NCI-H1417 treated with DMSO at 0.1 percent for 48 hours (cell line): ENCODE measurements at places on chromosomes 7 and 10.

DNA sequence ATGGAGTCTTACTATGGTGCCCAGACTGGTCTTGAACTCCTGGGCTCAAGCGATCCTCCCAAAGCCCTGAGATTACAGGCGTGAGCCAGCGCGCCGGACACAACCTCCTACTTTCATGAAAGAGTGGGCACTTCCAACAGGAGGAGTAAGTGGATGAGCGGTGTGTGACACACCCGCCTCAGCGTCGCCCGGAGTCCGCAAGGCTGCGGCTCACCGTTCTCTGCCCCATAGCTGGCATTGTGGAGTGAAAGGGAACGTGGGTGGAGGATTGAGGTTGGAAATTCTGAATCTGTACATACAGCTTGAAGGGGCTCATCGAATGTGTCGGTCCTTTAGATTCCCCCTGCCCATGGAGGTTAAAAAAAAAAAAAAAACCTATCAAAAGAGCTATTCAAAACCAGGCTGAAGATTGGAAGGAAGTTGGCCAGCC, 524 bp upstream of the PRXL2A start:
- DNase-seq, result no peak

GRCh38 chr10:48478469-48478868, 126.4 kb downstream of the ARHGAP22 start:
- DNase-seq, result no peak

DNA sequence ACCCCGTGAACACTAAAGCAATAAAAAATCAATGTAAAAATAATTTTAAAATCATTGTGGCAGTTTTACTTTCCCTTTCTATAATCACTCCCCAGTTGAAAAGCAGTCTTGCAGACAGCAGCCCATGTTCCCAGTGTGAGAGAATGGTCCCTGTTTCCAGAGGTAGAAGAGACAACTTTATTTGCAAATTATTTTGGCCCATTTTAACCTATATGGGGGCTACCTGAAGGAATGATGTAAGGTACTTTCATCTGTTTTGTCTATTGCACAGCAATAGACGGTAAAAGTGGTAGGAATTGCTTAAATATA, 559.8 kb downstream of the ZWINT start:
- no peak for DNase-seq

DNA sequence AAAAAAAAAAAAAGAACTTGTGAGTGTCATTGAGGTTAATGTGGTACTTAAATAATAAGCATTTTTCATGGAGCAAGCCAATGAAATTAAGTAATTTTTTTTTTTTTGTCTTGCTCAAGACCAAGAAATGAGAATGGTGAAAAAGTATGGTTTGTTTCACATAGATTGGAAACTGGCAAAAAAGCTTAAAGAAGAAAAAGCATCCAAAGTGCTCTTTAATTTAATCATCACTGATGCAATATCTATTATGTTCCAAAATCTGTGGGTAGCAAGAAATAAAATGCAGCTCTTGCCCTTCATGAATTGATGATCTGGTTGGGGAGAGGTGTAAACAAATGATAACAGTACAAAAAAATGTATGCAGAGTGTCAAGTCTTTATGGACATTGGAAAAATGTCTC, 980.6 kb downstream of the REEP3 start:
- no peak for DNase-seq

DNA sequence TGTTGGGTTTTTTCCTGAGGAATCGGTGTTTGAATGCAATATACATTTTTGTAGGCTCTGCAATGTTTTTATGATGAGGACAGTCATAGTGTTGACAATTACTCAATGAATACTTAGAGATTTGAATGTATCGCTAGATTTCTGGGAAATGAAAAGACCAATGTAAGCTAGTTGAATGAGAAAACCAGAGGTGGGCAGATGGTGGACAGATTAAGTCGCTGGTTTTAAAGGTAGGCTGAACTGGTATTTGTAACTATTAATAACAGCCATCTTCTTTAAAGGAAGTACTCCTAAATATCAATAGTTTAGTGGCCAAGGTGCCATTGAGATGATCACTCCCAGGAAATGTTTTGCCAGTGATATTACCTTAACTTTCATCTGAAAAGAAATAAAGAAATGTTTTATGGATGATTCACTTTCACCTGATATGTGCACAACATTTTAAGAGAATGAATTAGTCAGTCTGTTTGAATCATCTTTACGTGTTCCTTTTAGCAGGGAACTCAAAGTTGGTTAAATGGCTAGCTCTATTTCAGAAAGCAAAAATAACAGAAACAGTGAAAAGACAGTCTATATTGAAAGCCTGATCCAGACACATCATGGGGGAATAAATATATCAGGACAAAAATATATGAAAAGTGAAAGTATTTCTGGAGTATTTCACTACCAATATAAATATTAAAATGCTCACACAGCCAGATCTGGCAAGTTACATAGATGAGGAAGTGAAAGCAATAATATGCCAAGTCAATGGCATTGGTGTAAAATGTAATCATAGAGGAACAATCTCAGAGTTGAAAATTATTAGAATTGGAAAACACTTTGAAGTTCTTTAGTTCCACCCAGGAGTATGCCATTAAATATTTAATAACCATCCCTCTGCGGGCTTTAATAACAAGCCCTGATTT, 20.7 kb downstream of the MET start:
- no peak for DNase-seq

GRCh38 chr10:116699049-116699448, 43.3 kb downstream of the HSPA12A start:
- no peak for DNase-seq
